NCI-H1417 treated with DMSO at 0.1 percent for 48 hours (cell line): ENCODE measurements at places on chromosomes 2 and 18.

DNA sequence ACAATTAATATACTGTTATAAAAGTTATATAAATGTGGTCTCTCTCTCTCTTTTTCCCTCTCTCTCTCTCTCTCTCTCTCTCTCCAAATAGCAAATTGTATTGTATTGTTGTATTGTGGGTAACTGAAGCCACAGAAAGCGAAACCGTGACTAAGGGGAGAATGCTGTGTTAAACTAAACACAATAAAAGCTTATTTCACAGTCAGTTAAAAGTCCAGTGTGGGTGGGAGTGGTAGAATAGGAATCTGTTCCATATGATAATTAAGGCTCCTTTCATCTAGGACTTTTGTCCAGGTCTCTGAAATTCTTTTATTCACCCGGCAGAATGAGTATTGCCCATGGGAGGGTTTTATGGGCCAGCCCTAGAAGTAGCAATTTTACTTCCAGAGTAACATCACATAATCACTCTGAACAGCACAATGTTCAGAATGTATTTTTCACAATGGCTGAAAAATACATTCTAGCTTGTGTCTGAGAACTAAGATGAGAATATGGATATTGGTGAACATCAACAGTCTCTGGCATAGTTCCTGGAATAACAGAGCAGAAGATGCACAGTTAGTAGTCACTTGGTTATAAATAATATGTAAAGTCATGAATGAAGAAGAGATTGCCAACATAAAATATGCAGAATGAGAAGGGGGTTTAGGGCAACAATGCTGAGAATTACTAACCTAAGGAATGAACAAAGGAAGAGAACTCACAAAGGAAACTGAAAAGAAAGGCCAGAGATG is 399.1 kb downstream of the PLCL1 start:
- DNase-seq = no peak

- DNase-seq = no peak
These were observed 38.5 kb downstream of the ASXL3 start for GRCh38 chr18:33616556-33616955.

- no peak for DNase-seq
These were observed 86.6 kb downstream of the MYCN start for GRCh38 chr2:16026816-16027501.

GRCh38 chr2:141105763-141106162 is 1025.1 kb downstream of the LRP1B start:
- no peak for DNase-seq
